ENCODE measurements at places on chromosomes 1 and 21.

- no peak for DNase-seq
Observed at GRCh38 chr1:221574529-221574928, 167.4 kb downstream of the DUSP10 start.

GRCh38 chr1:47435506-47436303 lies 2.1 kb upstream of the FOXD2 start:
- DNase-seq = no peak

DNA sequence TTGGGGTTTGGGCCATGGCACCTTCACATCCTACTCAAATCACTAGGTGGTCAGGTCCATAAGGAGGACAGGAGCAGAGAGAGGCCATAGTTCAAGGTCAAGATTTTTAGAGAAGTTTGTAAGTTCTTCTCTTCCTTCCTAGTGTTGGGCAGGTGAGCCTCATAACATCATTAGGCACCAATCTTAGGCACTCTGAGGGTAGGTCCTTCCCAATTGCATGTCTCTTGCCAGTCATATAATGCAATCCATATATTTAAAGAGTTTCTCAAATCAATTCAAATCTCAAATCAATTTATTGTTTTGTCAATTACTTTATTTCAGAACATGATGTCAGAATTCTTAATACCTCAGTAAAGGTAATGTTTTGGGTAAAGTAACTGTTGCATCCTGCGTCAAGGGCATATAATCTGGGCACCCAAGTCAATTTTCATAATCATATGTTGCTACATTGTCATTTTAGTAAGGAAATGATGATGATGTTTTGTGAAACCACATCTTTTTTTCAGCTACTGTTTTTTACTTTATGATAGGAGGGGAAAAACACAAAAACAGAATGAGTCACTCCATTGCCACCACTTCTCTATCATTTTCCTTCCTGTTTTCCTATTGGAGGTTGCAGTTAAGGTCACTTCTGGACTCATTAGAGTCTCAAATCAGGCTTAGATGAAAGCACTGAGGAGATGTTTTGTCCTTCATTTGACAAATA lies 122.7 kb downstream of the UCHL5 start:
- DNase-seq = no peak

GRCh38 chr1:39258146-39258924 lies 53.8 kb downstream of the MACF1 start:
- DNase-seq = peak; percentile 78
